Activated naive CD4-positive, alpha-beta T cell treated with anti-CD3 and anti-CD28 coated beads for 36 hours (primary cell): ENCODE measurements at places on chromosomes 16 and 17.
A peak's percentile ranks its signal among the peaks of the same experiment; 100 is the strongest.

- peak; percentile 50 for DNase-seq
Observed at GRCh38 chr17:35051183-35051578, 12.3 kb downstream of the RFFL start.

DNA sequence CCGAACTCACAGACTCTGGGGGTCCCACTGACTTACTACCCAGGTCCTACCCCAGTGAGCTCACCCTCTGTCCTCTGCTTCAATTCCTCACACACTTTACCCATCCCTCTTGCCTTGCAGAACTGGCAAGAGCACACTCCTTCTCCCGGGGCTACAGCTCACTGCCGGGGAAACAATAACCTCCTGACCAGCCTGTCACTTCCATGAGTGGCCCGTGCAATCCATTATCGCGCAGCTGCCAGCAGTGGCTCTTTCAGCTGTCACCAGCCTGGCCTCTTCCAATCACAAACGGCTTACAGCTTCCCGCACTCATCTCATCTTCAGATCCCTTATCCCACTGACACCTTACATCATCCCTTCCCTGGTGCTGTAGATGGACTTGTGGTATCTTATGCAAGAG, 79.5 kb downstream of the CPPED1 start:
- no peak for DNase-seq

- no peak for DNase-seq
Observed at GRCh38 chr16:19722981-19723380, 4.9 kb downstream of the IQCK start.

GRCh38 chr16:30518552-30518951, 7.8 kb downstream of the ZNF768 start:
- DNase-seq: no peak

DNA sequence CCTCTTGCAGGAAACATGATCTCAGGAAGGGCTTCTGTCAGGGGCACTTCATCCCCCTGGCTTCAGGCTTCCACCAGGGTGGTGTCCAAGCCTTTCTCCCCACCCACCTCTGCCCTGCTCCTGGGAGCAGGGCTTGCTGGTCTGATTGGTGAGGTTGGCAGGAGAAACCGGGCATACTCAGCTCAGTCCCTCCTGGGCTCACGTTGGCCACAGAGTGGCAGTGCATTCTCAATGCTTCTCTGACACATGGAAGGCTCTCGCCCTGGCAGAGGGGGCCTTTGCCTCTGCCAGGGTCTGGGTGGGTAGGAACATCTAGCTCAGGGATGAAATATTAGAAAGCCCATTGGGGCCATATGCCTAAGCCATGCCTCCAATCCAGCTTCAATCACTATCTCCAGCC, 142.8 kb downstream of the AXIN2 start:
- peak; percentile 11 for DNase-seq

DNA sequence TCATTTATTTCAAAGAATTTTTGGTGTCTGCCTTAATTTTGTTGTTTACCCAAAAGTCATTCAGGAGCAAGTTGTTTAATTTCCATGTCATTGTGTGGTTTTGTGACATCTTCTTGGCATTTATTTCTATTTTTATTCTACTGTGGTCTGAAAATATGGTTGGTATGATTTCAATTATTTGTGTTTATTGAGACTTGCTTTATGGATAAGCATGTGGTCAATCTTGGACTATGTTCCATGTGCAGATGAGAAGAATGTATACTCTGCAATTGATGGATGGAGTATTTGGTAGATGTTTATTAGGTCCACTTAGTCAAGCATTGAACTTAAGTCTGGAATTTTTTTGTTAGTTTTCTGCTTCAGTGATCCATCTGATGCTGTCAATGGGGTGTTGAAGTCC, 383.0 kb downstream of the PMP22 start:
- DNase-seq: no peak

DNA sequence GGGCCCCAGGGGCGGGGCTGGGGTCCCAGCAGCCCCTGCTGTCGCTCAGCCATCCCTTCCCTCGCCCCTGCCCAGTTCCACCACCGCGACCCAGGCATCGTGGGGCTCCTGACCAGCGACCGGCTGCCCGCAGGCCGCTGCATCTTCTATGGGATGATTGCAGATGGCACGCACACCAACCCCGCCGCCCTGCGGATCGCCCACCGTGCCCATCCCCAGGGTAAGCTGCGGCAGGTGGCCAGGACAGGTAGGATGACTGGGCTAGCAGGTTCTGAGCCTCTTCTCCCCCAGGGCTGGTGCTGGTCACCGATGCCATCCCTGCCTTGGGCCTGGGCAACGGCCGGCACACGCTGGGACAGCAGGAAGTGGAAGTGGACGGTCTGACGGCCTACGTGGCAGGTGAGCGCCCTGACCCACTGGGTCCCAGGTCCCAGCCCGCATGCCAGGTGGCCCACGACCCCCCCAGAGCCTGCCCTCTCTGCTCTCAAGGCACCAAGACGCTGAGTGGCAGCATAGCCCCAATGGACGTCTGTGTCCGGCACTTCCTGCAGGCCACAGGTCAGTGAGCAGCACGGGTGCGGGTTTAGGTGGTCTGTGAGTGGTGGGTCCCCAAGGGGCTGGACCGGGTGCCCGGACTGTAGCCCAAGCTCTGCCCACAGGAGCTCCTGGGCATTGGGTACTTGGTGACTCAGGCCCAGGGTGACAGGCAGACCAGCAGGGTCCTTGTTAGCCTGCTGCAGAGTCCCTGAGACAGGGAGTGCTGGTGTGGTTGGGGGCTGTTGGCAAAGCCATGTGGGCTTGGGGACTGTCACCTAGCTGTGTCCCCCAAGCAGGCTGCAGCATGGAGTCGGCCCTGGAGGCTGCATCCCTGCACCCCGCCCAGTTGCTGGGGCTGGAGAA, 2.8 kb downstream of the CEMP1 start:
- DNase-seq: no peak

GRCh38 chr16:3112058-3112880, at the start of gene ZNF205:
Gene ZNF205 (plus strand): TSS chr16:3112586. CDS start chr16:3113431, 845 bp downstream.
- DNase-seq: no peak

- DNase-seq: no peak
Observed at GRCh38 chr16:46774743-46775177, 26.6 kb upstream of the MYLK3 start.

- DNase-seq: peak; percentile 48
Observed at GRCh38 chr16:30637944-30638343, 12.8 kb upstream of the PRR14 start.

DNA sequence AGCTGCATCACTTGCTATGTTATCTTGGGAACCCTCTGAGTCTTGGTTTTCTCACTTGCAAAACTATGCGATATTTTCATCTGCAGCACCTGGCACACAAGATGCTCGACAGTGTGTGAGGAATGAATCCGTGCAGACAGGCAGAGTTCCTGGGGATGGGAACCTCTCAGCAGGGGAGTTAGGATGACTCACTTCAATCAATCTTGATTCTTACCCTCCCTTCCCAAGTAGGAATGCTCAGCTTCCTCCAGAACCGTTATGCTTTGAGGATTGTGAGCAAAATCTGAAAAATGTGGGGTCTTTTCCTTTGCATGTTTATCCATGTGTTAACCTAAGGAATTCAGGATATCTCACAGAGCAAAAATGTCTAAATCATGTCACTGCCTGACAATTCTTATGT, 68.9 kb upstream of the HNF1B start:
- DNase-seq: no peak

GRCh38 chr16:65769776-65770438, 596.6 kb upstream of the CDH5 start:
- DNase-seq: no peak

- no peak for DNase-seq
Observed at GRCh38 chr16:24829153-24829552, 16.6 kb upstream of the SLC5A11 start.

GRCh38 chr17:75570034-75570676, 17.4 kb upstream of the MYO15B start:
- DNase-seq: no peak

GRCh38 chr17:51486091-51486490, 225.7 kb downstream of the UTP18 start:
- no peak for DNase-seq
